ENCODE measurements at places on chromosomes 2 and 18.

DNA sequence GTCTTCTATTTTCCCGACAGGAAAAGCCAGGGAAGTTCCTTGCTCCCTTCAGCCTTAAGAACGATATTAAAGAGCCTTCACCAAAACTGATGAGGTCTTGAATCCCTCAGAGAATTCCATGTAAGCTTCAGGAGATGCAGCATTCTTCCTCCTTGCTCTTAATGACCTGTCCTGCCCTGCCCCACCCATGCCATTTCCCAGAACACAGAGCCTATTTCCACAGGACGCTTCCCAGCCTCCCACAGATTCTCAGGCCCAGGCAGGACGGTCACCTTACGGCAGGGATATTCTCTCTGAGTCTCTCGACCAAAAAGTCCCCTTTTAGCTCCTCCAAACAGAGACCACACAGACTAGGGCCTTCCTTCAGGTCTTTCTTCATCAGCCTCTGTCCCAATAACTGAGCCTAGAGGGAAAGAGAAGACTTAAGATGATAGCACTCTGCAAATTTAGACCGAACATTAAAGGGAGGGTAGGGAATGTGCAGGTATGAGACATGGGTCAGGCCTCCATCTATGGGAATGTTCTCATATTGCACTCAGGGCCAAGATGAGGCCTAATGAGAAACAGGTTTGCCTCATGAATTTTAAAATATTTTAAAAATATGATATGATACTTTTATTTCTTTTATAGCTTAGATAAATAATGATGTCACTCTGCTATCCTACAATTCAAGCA is 62.1 kb downstream of the COBLL1 start:
- DNase-seq: no peak

DNA sequence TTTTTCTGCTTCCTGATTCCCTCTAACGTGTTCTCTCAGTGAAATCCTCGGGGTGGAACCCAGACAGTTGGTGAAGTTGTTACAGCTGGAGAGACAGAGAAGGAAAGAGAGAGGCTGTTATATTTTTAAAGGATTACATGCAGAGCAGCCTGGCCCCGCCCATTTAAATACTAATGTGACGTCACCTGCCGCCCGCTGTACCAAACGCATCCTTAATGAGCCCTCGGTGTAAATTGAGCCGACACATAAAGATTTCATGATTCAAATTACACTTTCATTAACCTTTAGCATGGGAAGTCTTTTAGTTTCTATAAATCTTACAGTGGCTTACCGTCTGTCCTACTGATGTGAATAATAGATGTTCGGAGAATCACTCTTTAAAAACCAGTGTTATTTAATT is 164.0 kb upstream of the SIX3 start:
- no peak for DNase-seq

DNA sequence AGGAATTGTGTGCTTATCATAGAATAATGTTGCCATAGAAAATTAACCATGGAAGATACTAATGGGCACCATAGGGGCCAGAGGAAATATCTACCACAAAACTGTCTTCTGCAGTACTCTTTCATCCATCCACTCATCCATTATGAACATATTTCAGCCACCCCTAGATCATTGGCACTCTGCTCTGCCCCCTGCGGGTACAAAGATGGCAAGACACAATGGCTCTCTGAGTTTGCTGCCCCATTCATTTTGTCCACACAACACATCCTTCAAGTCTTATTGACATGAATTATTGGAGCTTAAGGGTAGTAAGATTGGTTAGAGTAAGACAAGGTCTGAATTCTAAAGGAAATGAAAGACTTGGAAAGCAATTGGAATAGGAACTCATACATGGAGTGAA is 1224.7 kb upstream of the CELF4 start:
- no peak for DNase-seq

GRCh38 chr2:198702796-198703195 is 754.9 kb downstream of the SATB2 start:
- no peak for DNase-seq

GRCh38 chr2:128754246-128754724 is 435.6 kb upstream of the HS6ST1 start:
- peak; percentile 80 for DNase-seq

DNA sequence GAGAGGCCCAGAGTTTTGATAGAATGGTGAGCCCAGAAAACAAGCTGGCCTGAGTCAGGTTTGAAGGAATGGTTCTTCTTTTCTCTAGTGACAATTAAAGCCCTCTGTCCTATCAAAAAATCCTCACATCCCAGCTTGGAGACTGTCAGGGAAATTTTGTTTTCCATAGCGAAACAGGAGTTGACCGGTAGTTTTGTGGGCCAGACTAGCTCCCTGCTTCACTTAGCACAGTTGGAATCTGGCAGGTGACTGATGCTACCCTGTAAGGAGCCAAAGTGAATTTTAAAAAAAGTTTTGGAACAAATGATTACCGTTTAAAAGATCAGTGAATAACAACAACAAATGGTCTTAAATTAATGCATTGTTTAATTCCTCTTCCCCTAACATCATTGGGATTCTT is 6.7 kb downstream of the NAB1 start:
- no peak for DNase-seq

DNA sequence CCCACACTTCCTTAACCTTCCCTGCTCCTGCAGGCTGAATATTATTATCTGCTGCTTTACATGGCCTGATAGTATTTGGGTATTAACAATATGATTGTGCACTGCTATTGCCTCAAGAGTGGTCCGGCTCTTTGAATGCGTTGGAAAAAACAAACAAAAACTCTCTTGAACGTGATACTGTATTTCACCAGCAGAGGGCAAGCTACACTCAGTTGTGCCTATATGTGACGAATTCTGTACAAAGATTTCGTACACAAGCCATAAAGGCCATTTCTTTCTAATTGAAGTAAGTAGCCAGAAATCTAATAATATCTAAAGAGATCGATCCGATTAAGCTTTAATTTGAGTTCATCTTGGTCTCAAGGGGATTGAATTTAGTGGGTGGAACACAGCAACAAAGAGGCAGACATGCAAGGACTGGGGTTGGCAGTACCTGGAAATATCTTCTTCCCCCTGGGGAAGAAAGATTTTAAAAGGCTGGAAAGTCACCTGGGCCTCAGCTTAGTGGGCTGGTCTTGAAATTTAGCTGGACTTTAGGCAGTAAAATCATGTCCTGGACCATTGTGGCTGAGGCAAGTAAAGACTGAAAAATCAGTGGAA is 49.3 kb upstream of the RAB6D start:
- peak; percentile 44 for DNase-seq

GRCh38 chr18:58633874-58634273 is 5.0 kb upstream of the ALPK2 start:
- DNase-seq: no peak

DNA sequence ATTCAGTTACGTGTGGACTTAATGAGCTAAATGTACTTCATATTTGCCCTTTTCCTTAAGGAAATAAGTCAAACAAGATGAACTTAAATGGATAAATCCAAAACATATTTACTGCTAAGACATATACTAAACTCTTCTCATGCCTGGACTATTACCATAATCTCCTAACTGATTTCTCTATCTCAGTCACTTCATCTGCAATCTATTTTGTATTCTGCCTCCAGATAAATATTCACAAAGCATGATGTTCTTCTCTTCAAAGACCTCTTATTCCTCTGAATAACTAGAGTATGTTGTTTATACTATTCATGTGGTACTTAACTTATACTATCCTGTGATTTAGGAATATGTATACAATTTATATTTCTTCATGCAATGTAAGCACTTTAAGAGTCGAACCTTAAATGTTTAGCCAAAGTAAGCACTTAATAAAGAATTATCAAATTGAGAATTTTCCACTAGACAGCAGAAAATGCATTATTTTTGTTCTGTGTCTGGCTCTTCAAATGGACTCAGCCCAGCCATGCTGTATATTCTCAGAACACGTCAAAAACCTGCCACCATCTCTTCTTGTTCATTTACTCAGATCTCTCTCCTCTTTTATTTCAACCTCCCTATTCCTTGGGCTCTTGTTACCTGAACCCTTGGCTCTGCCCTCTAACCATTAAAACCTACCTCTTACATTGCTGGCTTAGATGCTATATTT is 79.9 kb upstream of the ARHGAP28 start:
- no peak for DNase-seq

GRCh38 chr2:242017086-242017485 is 147.6 kb downstream of the RTP5 start:
- no peak for DNase-seq

DNA sequence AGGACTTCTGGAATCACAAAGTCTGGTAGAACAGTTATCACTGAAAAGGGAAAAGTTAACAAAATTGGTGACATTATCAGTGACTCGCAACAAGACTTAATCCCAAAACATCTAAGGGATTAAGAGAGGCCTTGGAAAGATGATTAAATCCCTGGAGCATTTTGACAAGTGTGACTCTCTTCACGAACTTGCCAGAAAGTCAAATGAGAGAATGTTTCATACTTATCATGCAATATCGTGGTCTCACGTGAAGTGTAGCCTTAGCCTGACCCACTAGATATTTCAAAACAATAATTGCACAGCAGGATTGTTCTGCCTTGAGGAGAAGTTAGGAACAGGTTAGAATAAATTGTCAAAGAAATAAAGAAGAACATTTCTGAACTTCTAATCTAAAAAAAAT is 104.5 kb downstream of the COL6A3 start:
- no peak for DNase-seq

DNA sequence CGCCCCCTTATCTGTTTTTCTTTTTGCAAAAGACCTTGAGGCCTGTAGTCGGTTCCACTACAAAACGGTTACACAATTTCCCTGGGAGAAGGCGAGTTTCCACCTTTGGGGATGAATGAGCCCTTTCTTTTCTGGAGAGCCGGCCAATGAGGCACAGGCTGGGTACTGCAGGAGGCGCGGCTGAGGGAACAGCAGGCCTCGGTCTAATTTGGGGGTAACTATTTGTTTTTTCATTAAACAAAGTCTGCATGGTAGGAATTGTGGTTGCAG is 129.2 kb downstream of the MYCN start:
- DNase-seq: no peak

DNA sequence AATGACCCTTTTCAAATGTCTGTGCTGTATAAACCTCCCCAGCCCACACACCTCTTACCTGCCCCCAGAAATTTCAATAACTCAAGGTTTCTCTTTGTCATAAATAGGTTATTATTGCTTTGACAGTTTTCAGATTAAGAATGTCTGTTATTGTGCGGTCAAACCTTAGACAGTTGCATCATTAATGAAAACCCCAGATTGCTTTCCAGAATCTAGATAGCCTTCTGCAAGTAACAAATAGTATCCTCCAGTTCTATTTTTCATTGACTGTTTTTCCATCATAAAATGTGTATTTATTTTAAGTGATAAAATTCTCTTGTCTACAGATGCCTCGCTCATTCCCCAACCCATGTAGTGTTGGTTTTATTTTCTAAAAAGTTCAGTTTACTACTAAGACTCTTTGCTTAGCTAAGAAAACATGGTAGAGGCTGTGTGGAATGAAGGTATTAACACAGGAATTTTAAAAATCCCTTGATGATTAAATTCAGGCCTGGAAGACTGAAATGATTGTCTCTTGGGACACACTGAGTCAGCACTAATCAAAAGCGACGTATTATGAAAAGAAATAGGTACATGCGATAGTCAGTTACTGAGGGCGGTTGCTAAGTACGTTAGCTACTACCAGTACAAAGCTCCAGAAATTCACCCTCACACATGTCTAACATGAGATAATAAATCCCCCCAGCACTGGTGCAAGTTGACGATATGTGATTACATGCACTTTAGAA is 38.4 kb upstream of the ITGAV start:
- DNase-seq: no peak

DNA sequence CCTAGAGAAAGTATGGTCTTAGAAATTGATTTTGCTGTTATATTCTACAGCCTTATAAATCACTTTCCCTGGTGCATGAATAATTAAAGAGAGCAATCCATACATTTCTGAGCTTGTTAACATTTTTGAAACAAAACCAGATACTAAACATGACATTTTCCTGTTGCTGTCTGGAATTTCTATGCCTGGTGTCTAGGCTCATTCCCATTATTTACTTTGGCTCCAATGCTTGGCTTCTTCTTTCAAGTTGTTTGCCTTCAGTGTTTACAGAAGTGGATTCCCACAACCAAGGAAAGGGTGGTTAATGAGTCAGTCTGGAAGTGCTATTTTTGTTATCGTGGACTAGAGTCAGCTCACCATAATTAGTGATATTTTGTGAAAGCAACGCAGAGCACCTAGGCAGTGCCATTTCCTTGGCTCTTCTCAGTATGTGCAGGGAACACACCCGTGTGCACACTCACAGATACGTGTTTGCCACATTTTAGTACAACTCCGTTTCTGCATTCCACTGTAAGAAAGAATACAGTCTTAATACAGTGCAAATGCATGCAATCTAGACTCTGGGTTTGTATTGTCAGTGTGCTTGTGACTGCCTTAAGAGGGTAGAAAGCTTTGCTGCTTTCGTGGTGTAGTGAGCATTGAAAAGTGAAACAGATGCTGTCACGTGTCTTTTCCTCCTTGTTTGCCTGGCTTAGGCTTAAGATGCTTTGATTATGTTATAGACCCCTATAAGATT is 185.0 kb upstream of the RASGRP3 start:
- DNase-seq: no peak

DNA sequence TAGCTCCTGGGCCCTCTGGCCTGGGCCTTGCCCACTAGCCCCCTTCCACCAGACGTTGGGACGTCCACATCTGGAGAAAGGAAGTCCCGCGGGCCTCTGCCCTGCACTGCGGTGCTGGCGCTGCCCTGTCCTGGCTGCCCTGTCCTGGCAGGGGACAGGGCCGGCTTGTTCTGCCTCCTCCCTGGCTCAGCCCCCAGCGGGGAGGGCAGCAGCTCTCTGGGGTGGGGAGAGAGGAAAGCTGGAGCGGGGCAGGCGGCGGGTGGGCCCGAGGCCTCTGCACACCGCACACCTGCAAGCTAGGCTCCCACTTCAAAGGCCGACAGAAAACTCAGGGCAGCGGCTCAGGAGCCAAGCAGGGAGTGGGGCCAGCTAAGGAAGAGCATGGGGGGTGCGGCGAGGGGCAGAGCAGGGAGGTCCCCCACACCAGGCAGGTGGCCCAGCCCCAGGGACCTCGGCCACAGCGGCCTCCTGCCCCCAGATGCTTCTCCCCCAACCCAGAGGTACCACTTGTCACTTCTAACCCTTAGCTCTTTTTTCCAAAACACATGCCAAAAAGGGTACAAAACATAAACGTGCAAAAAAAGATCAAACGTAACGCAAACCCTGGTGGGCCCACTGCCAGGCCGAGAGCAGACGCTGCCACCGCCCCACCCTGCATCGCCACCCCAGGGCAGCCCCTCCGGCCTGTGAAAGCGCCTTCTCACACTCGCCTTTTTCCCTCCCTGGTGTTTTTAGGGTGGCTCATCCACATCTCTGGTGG is 13.5 kb downstream of the SNED1 start:
- no peak for DNase-seq

GRCh38 chr2:110211938-110212858 is at the start of gene MTLN:
TSS of gene MTLN (minus strand) at chr2:110212547. CDS start at chr2:110212525, 22 bp downstream.
- DNase-seq: peak; percentile 86

Data from GM13976 (cell line).